ENCODE measurements at places on chromosomes 3 and 15.

- peaks cover 4% of the 10 kb centered on the region for H3K4me1 ChIP-seq
- no peaks in the 10 kb centered on the region for H3K27me3 ChIP-seq
- no peak overlapping the region for H3K27ac ChIP-seq
- DNase-seq, result no peak
- no peaks in the 10 kb centered on the region for H3K36me3 ChIP-seq
- no peak overlapping the region for H3K4me3 ChIP-seq
Observed at GRCh38 chr3:115381573-115381912, 234.5 kb upstream of the ZBTB20 start.

- DNase-seq, result no peak
- no peak overlapping the region for H3K4me3 ChIP-seq
- no peaks in the 10 kb centered on the region for H3K36me3 ChIP-seq
- H3K27ac ChIP-seq, result no peak overlapping the region
- H3K27me3 ChIP-seq, result peaks cover 14% of the 10 kb centered on the region
- peaks cover 11% of the 10 kb centered on the region for H3K4me1 ChIP-seq
Observed at GRCh38 chr3:134033315-134033996, 3.7 kb upstream of the SLCO2A1 start.

- no peak overlapping the region for H3K27ac ChIP-seq
- no peaks in the 10 kb centered on the region for H3K4me1 ChIP-seq
- DNase-seq, result no peak
- H3K27me3 ChIP-seq, result no peaks in the 10 kb centered on the region
- no peaks in the 10 kb centered on the region for H3K36me3 ChIP-seq
Observed at GRCh38 chr3:124125315-124125714, 133.4 kb upstream of the ROPN1 start.

GRCh38 chr15:43903864-43904290, 77.1 kb downstream of the WDR76 start:
- no peak overlapping the region for H3K4me3 ChIP-seq
- no peaks in the 10 kb centered on the region for H3K36me3 ChIP-seq
- DNase-seq, result peak; percentile 70
- H3K27ac ChIP-seq, result no peak overlapping the region
- no peaks in the 10 kb centered on the region for H3K4me1 ChIP-seq
- no peaks in the 10 kb centered on the region for H3K27me3 ChIP-seq

DNA sequence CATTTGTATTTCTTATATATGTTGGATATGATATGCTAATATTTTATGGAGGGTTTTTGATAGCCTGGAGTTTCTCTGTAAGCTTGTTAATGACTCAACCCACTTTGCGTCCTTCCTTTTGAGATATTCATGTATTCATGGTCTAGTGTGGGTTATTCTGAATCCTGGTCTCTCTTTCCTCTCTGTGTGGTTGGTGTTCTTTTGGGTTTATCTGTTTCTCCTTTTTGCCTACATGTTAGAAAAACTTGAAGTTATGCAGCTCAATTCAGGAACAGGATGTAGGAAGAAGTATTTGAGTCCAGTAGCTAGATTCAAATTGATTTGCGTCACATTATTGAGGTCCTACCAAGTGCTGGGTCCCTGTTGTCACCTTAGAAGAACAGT, 28.1 kb downstream of the CMTM7 start:
- H3K4me3 ChIP-seq, result no peak overlapping the region
- peak overlapping the region; percentile 76 for H3K27ac ChIP-seq
- H3K27me3 ChIP-seq, result no peaks in the 10 kb centered on the region

GRCh38 chr15:28914483-28915023, 28.8 kb downstream of the APBA2 start:
- H3K4me1 ChIP-seq, result peaks cover 26% of the 10 kb centered on the region
- no peaks in the 10 kb centered on the region for H3K36me3 ChIP-seq
- no peak for DNase-seq
- no peaks in the 10 kb centered on the region for H3K27me3 ChIP-seq
- H3K27ac ChIP-seq, result no peak overlapping the region

GRCh38 chr15:75172284-75172820, 29.3 kb upstream of the C15orf39 start:
- H3K4me1 ChIP-seq, result peaks cover under 1% of the 10 kb centered on the region
- H3K36me3 ChIP-seq, result no peaks in the 10 kb centered on the region

- no peaks in the 10 kb centered on the region for H3K27me3 ChIP-seq
- H3K36me3 ChIP-seq, result no peaks in the 10 kb centered on the region
- peaks cover 7% of the 10 kb centered on the region for H3K4me1 ChIP-seq
- H3K4me3 ChIP-seq, result no peak overlapping the region
- no peak overlapping the region for H3K27ac ChIP-seq
- DNase-seq, result no peak
Observed at GRCh38 chr3:60703008-60703407, 548.2 kb downstream of the FHIT start.

GRCh38 chr15:101376615-101377395, 81.8 kb upstream of the SNRPA1 start:
- H3K4me3 ChIP-seq, result no peak overlapping the region
- H3K27me3 ChIP-seq, result no peaks in the 10 kb centered on the region
- DNase-seq, result no peak
- H3K4me1 ChIP-seq, result peaks cover 13% of the 10 kb centered on the region

DNA sequence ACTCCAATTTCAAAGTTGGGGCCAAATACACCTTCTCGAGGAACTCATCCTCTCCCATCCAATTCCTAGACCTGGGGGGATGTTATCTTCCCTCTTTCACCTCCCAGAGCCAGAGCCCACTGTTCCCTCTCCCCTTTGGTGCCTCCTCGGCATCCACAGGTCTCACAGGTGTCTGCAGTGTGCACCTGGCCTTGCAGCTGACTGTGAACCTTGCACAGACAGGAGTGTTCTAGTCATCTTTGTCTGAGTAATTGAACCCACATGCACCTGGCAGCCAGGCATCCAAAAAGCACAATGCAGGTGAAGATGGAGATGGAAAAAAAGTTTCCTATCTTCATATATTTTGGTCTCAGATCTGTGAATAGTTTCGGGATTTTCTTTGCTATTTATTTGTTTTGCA, 30.8 kb downstream of the PCOLCE2 start:
- H3K36me3 ChIP-seq, result no peaks in the 10 kb centered on the region
- no peaks in the 10 kb centered on the region for H3K27me3 ChIP-seq
- H3K4me3 ChIP-seq, result no peak overlapping the region
- no peak for DNase-seq
- no peak overlapping the region for H3K27ac ChIP-seq

- H3K27ac ChIP-seq, result no peak overlapping the region
- 0 out of 2 replicates have a peak, but pooled peaks cover 3% of the 10 kb centered on the region for H3K4me1 ChIP-seq
- H3K4me3 ChIP-seq, result no peak overlapping the region
Observed at GRCh38 chr3:130748981-130749380, 2.4 kb upstream of the PIK3R4 start.

GRCh38 chr3:66552846-66553245, 52.0 kb upstream of the LRIG1 start:
- H3K4me1 ChIP-seq, result peaks cover 6% of the 10 kb centered on the region
- no peak for DNase-seq
- no peak overlapping the region for H3K27ac ChIP-seq
- H3K4me3 ChIP-seq, result no peak overlapping the region

DNA sequence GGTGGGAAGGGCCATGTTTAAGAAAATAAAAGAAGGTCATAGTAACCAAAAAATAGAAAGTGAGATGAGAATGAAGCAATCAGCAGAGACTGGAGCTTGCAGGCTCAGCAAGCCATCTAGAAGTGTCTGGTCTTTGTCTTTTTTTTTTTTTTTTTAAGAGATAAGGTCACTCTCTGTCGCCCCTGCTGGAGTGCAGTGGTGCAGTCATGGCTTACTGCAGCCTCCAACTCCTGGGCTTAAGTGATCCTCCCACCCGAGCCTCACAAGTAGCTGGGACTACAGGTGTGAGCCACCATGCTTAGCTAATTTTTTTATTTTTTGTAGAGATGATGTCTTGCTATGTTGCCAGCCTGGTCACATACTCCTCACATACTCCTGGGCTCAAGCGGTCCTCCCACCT, 36.2 kb downstream of the GXYLT2 start:
- no peaks in the 10 kb centered on the region for H3K27me3 ChIP-seq
- no peak for DNase-seq
- H3K27ac ChIP-seq, result no peak overlapping the region
- H3K4me3 ChIP-seq, result no peak overlapping the region
- H3K4me1 ChIP-seq, result no peaks in the 10 kb centered on the region

- peak overlapping the region; percentile 89 for H3K4me3 ChIP-seq
- H3K36me3 ChIP-seq, result no peaks in the 10 kb centered on the region
- H3K27me3 ChIP-seq, result no peaks in the 10 kb centered on the region
Observed at GRCh38 chr3:161222662-161223061, 1.6 kb downstream of the NMD3 start.

DNA sequence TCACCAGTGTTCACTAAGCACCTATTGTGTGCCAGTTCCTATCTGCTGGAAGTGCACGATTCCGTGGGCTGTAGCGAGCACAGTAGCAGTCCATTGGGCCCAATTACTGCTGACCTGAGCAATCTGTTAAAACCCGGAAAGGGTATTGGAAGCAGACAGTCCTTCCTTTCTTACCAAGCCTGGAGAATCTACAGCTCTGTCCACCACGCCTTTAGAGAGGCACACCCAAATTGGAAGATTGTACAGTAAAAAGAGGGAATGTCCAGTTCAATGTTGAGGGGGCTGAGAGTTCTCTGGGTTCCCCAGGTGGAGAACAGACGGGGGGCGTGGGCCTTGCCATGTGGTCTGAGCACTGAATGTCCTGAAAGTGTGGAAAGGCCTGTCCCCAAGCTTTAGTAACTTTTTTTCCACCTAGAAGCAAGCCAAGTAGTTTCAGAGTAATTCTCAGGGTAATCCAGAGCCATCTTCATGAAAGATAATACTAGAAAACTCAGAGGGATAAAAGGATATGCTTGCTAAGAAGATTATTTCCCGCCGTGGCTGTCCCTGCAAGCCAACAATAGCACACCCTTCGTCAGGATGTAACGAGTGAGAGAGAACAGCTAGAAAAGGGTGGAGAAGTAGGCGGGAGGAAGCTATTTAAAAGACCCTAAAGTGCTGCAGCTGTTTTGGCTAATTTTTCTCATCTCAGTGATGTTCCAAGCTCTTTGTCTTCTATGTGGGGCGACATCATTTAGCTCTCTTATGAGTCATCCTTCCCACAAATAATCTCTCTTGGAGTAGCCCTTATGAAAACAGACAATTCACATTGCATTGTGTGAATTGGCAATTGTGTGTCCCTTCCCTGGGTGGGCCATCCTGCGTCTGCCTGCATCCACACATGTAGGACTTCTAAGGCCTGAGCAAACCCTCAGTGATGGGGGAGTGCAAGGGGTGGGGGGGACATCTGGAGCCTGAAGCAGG, 181.0 kb downstream of the ATG7 start:
- no peak overlapping the region for H3K4me3 ChIP-seq
- H3K36me3 ChIP-seq, result no peaks in the 10 kb centered on the region
- H3K4me1 ChIP-seq, result no peaks in the 10 kb centered on the region
- H3K27ac ChIP-seq, result no peak overlapping the region
- DNase-seq, result no peak
- no peaks in the 10 kb centered on the region for H3K27me3 ChIP-seq

GRCh38 chr3:34198309-34198708, 399.9 kb downstream of the PDCD6IP start:
- no peak overlapping the region for H3K4me3 ChIP-seq
- DNase-seq, result no peak
- H3K4me1 ChIP-seq, result no peaks in the 10 kb centered on the region
- no peak overlapping the region for H3K27ac ChIP-seq
- no peaks in the 10 kb centered on the region for H3K27me3 ChIP-seq

DNA sequence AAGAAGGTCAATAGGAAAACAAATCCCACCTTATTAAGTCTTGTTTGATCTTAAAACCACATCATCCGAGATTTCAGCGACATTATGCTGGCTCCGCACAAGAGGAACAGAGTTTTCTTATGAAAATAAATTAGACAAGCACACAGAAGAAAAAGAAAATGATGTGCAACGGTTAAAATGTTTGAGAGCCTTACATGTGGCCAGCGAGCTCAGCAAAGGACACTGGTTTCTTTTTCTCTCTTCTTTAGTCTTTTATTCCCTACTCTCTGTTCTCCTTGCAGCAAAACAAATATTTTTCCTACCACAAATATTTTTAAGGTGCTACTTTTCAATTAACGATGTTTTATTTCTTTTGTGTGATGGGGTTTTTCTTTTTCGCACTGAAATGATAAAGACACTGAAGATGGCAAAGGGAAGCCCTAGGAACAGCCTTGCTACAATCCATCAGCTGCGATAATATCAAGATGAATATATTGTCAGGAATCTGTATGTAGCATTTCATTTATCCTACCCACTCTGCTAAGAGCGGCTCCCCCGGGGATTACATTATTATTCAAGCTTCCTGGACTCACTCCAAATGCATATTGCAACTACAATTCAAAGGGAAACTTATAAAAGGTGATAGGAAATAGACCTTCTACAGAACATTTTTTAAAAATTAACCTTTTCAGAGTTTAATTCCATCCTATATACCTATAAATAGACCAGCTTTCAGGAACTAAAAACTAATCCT, 72.9 kb downstream of the ANXA2 start:
- no peaks in the 10 kb centered on the region for H3K36me3 ChIP-seq
- H3K27ac ChIP-seq, result no peak overlapping the region
- DNase-seq, result no peak
- H3K4me3 ChIP-seq, result no peak overlapping the region
- H3K27me3 ChIP-seq, result no peaks in the 10 kb centered on the region

DNA sequence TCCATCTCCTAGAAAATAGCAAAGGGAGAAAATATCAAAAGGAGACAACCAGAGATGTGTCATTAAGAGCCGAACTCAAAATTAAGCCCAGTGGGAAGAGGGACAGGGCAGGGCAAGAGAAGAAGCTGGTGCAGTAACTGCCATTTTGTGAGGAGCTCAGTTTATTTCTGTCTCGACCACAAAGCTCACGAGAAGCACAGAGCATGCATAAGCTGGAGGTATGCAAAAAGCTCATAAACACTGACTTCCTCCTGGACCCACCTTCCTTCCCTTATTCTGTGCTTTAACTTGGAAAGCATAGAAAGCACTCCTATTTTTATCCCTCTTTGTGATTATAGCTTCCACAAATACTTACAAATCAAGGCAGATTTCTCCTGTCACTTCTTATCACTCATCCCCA, 81.3 kb downstream of the DGKG start:
- H3K4me1 ChIP-seq, result no peaks in the 10 kb centered on the region
- H3K27me3 ChIP-seq, result no peaks in the 10 kb centered on the region
- no peak for DNase-seq
- no peak overlapping the region for H3K4me3 ChIP-seq
- no peak overlapping the region for H3K27ac ChIP-seq

GRCh38 chr3:76011121-76011520, 225.8 kb upstream of the ZNF717 start:
- DNase-seq, result no peak
- no peak overlapping the region for H3K27ac ChIP-seq
- no peaks in the 10 kb centered on the region for H3K36me3 ChIP-seq
- no peaks in the 10 kb centered on the region for H3K27me3 ChIP-seq

DNA sequence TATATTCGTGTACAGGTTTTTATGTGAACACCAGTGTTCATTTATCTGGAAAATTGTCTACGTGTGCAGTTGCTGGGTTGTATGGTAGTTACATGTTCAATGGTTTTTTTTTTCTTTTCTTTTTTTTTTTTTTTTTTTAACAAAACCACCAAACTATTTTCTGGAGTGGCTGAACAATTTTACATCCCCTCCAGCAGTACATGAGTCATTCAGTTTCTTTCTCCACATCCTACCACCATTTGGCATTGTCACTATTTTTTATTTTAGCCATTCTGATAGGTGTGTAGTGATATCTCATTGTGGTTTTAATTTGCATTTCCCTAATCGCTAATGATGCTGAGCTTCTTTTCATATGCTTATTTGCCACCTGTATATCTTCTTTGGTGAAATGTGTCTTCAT, 256.3 kb upstream of the EOMES start:
- H3K27ac ChIP-seq, result no peak overlapping the region
- no peak for DNase-seq
- H3K27me3 ChIP-seq, result no peaks in the 10 kb centered on the region
- no peaks in the 10 kb centered on the region for H3K4me1 ChIP-seq
